ENCODE measurements at places on chromosomes 16 and 17.

GRCh38 chr17:17513626-17514025, 17.4 kb upstream of the RASD1 start:
- no peak for DNase-seq

GRCh38 chr16:86618431-86619238, 40.3 kb downstream of the FOXL1 start:
- DNase-seq: no peak

DNA sequence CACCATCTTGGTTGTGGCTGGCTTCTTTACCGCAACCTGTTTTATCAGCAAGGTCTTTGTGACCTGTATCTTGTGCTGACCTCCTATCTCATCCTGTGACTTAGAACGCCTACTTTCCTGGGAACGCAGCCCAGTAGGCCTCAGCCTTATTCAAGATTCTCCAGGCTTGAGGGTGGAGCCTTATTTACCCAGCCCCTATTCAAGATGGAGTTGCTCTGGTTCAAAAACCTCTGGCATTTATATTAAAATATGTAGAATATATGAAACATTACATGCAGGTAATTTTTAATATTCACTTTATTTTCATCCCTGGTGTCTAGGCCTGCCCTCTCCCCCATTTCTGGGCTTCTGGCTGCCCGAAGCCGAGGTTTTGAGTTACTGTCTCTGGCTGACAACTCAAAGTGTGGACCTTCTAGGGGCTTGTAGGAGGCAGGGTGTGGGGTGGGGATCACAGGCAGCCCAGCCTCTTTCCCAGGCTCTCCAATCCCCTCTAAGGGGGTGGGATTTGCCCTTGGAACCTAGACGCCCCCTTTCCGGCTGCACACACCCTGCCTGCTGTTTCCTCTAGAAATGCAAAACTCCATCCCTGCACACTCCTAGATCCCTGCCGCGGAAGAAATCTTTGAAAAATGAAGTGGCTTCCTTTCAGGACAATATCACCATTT, 152.0 kb downstream of the KCNJ12 start:
- DNase-seq: no peak

- DNase-seq: peak; percentile 13
Observed at GRCh38 chr16:10314811-10315210, 71.0 kb upstream of the ATF7IP2 start.

DNA sequence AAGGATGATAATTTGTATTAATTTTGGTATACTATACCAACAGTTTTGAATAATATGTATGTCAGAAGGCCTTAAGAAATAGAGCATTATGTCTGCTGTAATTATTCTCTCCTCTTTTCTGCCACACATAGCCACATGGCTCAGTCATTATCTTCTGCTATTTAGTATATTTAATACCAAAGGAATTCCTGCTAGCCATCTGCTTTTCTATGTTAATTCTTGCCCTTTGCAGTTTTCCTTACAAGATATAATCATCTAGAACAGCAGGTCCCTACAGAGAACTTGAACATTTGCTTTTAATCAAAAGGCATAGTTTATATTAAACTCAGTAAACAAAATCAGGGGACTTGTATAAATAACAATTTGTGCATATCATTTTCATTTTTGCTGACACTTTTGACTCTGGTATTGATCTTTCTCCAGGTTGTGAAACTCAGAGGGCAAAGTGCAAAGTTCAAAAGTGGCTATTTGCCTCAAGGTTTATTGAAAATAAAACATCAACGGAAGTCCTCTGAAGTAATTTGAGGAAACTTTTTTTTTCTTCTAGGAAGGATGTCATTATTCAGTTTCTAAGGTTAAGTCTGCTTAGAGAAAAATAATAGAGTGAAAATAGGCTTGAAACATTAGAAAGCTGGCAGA, 702.0 kb downstream of the KCNJ2 start:
- DNase-seq: no peak
